Vagina (tissue), 2 donors: ENCODE measurements at places on chromosomes 6 and 20.
A peak's percentile ranks its signal among the peaks of the same experiment; 100 is the strongest.

GRCh38 chr6:105091140-105091829 is 88.5 kb downstream of the POPDC3 start:
- DNase-seq, result no peak

DNA sequence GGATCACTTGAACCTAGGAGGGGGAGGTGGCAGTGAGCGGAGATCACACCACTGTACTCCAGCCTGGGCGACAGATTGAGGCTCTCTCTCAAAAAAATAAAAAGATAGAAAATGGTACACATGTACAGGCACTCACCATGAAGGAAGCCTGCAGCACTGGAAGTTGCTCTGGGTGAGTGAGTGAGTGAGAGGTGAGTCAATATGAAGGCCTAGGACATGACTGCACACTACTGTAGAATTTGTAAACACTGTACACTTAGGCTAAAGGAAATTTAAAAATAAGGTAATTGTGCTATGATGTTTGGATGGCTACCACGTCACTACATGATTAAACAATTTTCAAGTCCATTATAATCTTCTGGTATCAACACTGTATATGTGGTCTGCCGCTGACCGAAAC is 216.2 kb downstream of the FOXC1 start:
- DNase-seq, result no peak

- no peak for DNase-seq
Measured at GRCh38 chr6:27451660-27452390, 21.1 kb downstream of the ZNF184 start.

DNA sequence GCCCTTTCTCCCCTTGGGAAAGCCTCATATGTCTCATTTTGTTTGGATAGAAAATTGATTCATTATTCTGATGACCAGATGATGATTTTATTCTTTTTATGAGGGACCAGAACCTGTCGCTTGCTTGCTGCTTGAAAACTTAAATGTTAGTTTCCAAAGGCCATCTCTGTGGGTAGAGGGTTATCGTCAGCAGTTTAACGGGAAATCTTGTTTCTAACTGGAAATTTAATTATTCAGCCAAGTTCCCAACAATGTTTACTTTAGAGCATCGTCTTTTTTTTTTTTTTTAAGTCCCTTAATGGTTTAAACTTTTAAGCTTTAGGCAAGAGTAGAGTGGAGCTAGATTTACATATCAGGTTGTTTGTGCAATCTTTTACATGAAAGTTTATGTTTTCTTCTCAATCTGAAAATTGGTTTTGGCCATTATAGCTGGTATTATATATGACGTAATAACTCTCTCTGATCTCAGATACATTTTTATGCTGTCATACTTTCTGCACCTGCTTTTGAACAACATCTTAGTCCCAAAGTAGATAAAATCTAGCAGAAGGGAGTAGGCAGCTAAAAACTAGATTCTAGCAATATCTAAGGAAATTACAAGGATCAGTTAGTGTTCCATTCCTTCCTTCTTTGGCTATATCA is 93.9 kb downstream of the FOXO3 start:
- no peak for DNase-seq

GRCh38 chr20:61436283-61436666 is 184.2 kb downstream of the CDH4 start:
- no peak for DNase-seq

GRCh38 chr20:496126-496696 is 33.9 kb upstream of the TBC1D20 start:
- DNase-seq, result no peak

DNA sequence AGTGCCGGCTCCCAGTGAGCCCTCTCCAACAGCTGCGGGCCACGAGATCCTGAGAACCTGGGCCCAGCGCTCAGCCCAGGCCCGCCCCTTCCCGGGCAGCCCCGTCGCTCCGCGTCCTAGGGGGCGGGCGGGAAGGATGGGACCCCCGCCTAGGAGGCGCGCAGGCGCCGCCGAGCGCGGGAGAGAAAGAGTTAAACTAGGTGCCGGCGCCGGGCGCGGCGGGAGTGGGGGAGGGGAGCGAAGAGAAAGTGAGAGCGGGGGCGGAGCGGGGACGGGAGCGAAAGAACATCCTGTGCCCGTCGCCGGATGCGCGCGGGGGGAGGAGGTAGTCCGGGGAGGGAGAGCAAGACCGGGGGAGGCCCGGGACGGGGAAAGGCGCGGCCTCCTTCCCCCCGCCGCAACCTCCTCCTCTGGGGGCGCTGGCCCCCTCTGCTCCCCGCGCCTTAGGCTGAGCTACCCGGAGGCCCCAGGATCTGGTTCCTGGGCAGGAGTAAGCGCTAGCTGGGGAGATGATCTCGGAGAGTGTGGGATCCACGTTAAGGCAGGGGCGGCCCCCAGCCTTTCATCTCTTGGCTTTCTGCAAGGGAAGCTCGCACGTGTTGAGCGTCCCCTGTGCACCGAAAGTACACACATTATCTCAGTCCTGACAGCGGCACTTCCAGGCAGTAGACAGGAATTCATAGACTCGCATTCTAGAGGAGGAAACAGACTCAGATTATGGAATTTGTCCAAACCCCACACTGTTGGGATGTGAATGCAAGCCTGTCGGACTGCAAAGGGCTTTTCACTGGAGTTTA is 4.9 kb upstream of the ARMC12 start:
- DNase-seq, result peak; percentile 99

DNA sequence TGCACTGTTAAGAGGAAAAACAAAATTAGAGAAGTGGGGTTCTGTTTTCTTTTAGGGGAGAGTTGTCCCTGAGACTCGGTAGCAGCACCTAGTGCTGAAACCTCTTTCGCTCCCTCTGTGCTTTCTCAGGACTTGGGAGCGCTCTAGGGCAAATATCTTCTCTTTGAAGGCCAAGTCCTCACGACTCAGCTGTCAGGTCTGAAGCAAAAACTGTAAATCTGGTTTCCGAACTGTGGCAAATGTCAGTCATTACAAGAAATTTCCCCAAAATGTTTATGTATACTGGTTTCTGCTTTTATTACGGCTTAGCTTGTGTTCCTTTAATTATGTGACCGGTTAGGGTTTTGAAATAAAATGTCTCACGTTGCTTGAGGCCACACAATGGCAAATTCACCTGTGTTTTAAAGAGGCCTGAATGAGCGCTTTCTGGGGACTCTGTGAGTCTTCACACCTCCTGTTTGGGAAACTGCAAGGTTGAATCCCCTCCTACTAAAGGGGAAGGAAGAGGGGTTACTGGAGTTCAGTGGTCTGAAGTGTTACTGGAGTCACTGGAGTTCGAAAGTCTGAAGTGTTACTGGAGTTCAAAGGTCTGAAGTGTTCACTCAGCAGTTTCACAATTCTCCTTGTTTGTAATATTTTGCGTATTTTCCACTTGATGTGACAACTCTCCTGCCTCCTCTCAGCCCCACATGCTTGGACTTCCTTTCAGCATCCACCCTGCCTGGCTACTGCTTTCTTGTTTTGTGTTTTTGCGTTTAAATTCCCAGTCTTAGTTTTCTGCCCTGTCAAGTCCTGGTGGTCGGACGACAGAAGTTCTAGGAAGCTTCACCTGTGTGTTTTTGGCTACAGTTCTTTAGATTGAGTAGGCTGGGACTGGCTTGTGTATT is 1.6 kb downstream of the SMPDL3A start:
- DNase-seq, result no peak

DNA sequence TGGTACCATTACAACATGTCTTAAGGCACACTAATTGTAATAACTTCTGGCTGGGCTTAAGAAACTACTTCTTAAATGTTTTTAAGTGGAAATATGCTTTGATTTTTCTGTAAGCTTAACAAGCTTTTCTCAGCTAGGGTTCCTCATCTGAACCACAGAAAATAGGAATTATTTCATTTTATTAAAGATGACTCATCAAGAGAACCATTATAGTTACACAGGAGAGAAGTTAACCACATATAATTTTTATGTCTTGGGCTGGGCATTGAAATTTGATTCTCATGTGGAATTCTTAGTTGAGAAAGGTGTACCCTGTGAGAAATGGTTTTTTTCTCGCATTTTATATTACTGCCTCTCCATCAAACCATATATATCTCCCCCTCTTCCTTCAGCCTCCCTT is 75.1 kb downstream of the QKI start:
- DNase-seq, result no peak

DNA sequence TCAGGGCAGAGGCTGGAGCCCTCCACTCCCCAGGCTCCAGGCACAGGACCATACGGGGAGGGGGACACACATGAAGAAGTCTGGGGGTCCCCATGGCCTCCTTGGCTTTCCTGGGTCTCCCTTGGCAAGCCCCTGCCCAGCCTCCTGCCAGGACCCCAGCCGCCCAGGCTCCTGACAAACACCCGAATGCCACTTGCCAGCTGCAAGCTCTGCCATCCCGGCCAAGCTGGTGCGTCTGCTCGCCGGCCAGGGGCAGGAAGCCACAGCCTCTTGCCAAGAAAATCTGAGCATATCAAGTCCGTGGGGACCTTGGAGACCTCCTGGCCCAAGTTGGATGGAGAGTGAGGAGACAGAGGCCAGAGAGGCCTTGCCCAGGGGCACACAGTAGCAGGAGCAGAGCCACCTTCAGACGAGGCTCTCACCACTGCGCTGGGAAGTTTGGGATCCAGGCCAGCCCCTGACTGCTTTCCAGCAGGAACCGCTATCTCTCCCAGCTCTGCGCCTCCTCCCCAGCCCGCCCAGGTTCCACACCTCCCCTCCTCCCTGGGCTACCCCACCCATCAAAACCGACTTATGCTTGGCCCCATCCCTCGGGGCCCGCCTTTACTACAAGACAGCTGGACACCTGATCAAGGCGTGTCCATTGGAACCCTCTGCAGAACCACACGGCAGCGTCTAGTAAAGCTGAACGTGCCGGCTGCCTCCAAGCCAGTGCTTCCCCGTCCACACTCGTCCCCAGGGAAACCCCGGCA is 80.2 kb downstream of the GRM4 start:
- DNase-seq, result no peak

- DNase-seq, result no peak
Measured at GRCh38 chr6:146851837-146852236, 253.1 kb downstream of the ADGB start.

GRCh38 chr6:138722425-138723371 is 50.9 kb upstream of the CCDC28A start:
- no peak for DNase-seq

GRCh38 chr6:16749516-16750485 is 11.5 kb downstream of the ATXN1 start:
- DNase-seq, result no peak

DNA sequence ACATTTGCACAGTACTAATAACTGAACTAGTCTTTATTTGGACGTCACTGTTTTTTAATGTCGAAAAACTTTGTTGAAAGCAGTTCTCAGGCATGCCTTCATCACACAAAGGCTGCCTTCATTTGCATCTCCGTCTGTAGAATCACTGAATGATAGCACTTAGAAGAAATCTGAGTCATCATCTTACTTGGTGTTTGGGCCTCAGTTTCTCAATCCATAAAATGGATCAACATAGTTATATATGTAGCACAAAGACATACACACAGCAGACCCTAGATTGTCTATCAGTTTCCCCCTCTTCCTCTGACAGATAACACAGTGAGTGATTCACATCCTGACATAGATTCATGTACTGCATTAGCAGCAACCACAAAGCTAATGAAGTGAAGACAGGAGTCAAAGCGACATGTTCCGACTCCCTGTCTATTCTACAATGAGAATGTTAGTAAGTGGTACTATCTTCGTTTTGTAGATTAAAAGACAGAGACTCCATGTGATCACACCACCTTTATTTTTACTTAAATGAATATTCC is 80.4 kb upstream of the PDE10A start:
- no peak for DNase-seq

GRCh38 chr20:38143646-38144554 is 21.2 kb downstream of the TGM2 start:
- no peak for DNase-seq

GRCh38 chr6:150662814-150663213 is 63.1 kb downstream of the PLEKHG1 start:
- DNase-seq, result no peak

DNA sequence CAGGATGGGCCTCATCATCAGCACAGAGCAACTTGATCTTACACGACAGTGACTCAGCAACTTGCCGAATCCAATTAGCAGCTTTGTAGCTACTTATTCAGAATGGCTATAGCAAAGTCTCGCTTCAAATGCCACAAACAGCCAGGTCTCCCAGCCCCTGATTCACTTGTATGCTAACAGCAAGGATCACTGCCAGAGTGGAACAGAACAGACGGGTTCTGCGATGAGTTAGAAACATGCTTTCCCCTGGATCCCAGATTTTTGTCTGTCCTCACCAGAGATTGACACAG is 254.4 kb downstream of the NRN1 start:
- no peak for DNase-seq

DNA sequence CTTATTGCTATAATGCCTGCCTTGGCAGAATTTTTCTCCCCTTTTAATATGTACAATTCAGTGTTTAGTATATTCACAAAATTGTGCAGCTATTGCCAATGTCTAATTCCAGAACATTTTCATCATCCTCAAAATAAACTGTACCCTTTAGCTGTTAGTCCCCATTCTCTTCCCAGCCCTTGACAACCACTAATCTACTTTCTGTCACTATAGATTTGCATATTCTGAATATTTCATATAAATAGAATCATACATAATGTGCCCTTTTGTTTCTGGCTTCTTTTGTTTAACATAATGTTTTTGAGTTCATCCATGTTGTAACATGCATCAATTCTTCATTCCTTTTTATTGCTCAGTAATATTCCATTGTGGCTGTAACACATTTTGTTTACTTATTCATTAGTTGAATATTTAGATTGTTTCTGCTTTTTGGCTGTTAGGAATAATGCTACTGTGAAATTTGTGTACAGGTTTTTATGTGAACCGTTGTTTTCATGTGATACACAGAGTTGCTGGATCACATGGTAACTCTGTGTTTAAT is 22.4 kb downstream of the STK4 start:
- DNase-seq, result no peak

GRCh38 chr6:158068893-158069799 is 87.5 kb downstream of the SYNJ2 start:
- DNase-seq, result no peak

GRCh38 chr20:33515569-33516216 is 25.8 kb downstream of the CBFA2T2 start:
- no peak for DNase-seq

- DNase-seq, result no peak
Measured at GRCh38 chr6:118594877-118595276, 46.8 kb downstream of the PLN start.
